ENCODE measurements at places on chromosomes 12 and 14.

DNA sequence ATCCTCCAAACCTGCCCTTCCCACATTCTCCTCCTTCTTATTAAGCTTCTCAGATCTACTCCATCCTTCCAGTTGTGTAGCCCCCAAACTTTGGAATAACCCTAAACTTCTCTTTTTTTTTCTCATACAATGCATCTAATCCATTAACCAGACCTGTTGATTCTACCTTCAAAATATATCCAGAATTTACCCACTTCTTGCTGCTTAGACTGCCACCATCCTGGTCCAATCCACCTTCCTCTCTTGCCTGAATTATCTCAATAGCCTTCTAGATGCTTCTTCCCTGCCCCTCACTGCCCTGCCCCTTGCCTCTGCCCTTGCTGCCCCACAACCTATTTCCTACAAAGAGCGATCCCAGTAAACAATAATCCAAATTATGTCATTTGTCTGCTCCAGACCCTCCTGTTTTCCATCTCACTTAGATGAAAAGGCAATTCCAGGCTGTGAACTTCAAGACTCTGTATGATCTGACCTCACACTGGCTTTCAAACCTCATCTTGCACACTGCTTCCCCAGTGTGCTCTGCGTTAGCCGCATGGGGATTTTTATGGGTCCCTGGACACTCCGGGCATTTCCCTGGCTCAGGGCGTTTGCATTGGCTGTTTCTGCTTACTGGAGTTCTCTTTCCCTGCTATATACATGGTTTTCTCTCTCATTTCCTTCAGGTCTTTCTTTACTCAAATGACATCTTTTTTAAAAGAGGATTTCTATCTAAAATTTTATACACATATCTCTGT lies 42.6 kb upstream of the HIF1A start:
- DNase-seq: no peak

- no peak for DNase-seq
These were observed 43.6 kb downstream of the DYNC1H1 start for GRCh38 chr14:102007916-102008418.

DNA sequence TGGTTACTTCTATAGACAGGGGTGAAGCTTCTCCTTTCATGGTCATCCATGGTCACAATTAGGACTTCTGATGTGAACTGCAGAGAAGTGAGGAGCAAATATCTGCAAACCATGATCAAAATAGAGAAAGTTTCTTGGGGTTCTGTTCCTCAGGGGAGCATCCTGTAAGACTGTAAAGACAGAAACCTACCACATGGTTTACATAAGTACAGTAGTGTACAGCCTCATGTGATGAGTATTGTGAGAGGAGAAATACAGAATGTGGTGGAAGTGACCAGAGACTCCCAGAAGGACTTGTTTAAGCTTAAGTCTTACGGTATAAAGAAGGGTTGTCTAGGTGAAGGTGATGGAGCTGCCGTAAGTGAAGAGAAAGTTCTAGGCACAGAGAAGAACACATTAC lies 484.7 kb downstream of the LRIG3 start:
- DNase-seq: no peak

- DNase-seq: no peak
These were observed 24.9 kb downstream of the SPTSSA start for GRCh38 chr14:34436960-34437728.

DNA sequence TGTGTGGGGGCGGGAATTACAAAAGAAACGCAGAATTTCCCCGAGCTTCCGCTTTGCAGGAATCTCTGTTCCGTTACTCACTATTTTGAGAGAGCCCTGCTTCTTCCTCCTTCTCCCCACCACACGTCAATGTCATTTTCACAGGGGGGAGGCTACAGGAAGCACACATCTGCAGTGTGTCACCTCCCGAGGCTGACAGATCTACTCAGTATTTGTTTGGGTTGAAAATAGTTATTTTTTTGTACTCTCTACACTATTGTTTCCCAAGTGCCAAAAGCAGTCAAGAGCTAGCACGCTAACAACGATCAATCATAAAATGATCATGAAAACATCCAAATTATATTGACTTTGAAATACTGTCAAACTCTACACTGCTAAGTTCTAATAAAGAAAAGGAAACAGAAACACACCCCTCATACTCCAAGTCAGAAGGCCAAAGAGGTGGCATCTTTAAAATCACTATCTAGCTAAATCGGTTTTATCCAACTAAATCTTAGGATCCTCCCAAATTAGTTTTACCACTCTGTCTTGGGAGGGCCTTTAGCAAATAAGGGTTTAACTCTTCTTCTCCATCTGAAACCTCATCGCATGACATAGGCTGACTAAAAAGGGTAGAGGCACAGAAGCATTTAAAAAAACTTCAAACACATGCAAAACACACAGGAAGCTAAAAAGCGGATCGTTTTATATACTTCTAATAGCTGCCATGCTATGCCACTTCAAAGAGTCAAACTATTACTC lies 51.8 kb downstream of the FOXN3 start:
- DNase-seq: no peak

DNA sequence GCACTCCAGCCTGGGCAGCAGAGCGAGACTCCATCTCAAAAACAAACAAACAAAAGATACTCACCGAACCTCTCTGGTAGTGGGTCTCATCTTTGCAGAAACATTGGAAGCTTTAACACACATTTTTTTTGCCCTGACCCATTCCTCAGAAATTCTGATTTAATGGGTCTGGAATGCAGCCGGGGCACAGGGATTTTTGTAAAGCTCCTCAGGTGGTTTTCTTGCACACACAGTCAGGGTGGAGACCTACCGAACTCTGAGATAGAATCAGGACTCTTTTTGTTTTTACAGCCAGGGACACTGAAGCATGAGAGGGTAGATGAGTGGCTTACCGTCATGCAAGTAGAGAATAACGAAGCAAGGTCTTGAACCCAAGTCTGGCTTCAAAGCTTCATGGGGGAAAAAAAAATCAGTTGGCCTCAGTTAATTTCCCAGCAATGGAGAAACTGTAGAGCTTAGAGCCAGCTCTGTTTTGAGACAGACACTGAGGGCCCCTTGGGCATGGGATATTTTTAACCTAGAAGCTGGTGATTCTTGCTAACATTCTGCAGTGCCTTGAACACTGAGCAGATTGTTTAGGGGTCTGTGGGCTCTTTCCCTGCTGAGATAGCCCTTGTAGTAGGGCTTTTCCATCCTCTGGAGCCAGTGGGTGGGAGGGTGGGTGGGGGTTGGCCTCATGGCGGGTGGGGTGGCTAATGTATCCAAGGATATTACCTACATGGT lies 4.8 kb downstream of the RNU4-2 start:
- DNase-seq: no peak

DNA sequence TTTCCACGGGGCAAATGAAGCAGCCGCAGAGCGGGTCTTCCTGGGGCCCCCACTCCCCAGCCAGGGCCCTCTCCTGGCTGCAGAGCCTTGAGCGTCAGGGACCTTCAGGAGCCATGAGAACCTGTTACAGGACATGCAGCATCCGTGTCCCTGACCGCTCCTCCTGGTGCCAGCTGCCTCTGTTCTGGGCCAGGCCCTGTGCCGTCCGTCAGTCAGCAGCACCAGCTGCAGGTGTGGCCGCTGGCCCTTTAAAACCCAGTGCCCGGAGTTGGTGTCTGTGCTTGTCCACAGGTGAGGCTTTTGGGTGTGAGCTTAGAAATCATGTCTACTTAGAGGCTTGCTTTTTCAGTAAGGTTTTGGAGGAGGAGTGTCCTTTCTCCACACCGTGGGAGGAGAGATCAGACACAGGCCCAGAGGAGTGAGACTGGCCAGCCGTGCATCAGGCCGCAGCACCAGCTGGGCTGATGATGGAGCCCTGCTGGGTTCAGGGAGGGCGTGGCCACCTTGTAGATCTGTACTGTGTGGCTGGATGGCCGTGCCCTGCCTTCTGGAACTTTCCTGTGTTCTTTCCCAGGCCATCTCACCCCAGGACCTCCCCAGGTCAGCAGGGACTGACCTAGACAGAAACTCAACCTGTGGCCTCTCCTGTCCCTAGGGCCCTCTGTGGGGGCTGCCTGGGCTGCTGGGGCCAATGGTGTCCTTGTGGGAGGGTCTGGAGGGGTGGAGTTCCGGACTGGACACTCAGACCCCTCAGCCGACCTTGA lies 27.1 kb downstream of the AACS start:
- DNase-seq: no peak

DNA sequence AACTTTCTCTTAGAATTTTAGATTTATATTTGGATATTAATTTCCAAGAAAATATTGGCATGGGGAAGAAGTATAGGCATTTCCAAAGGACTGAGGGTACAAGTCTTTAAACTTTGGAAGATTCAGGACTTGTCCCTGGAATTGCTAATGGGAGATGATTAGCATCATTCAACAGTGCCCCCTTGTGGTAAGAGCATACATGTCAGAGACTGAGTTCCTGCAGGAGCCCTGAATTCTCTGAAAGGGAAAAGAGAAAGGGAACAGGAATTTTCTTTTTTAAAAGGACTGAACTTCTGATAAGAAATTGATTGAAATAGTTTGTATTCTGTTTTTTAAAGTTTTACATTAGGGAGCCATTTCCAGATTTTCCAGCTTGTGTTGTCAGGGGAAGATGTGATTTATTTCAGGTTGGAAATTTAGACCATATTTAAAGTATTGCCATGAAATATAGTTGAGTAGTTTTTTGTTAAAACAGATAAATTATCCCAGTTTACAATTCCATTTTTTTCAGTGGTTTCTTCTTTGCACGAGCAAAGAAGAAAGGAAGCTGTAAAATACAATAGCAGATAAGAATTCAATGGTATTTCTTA lies 44.0 kb upstream of the REP15 start:
- peak; percentile 82 for DNase-seq

GRCh38 chr14:71346685-71347084 lies 439.4 kb downstream of the PCNX1 start:
- DNase-seq: no peak

GRCh38 chr12:122076743-122077495 lies 1.6 kb upstream of the MLXIP start:
- no peak for DNase-seq

All from glomerular endothelial cell (primary cell).